ENCODE measurements at places on chromosomes 6 and 20.
A peak's percentile ranks its signal among the peaks of the same experiment; 100 is the strongest.

- H3K4me1 ChIP-seq = peaks cover 10% of the 10 kb centered on the region
- no peak overlapping the region for H3K27ac ChIP-seq
- no peaks in the 10 kb centered on the region for H3K27me3 ChIP-seq
- H3K36me3 ChIP-seq = peaks cover 34% of the 10 kb centered on the region
- DNase-seq = peak; percentile 54
Measured at GRCh38 chr20:47748823-47749222, 36.5 kb downstream of the SULF2 start.

GRCh38 chr6:128282961-128283360 lies 237.4 kb downstream of the PTPRK start:
- no peak for DNase-seq
- H3K4me1 ChIP-seq = peaks cover 3% of the 10 kb centered on the region
- no peaks in the 10 kb centered on the region for H3K36me3 ChIP-seq
- H3K27ac ChIP-seq = no peak overlapping the region
- no peak overlapping the region for H3K4me3 ChIP-seq

DNA sequence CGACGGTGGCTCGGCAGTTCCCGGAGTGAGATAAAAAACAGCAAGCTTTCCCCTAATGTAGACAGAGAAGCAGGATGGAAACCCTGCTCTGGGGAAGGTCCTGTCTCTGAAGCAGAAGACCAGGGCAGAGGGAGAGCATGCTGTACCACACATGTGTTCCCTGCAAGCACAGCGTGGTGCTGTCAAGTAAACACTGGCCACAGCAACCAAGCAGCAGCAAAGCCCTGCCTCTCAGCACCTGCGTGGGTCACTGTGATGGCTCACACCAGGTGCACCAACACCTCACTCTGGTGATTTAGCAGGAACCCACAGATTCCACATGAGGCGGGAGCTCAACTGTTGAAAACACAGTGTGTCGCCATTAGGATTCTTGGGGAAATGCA lies 65.2 kb upstream of the TXNDC5 start:
- DNase-seq = no peak
- H3K4me3 ChIP-seq = no peak overlapping the region
- no peak overlapping the region for H3K27ac ChIP-seq
- H3K4me1 ChIP-seq = no peaks in the 10 kb centered on the region
- no peaks in the 10 kb centered on the region for H3K27me3 ChIP-seq
- no peaks in the 10 kb centered on the region for H3K36me3 ChIP-seq

DNA sequence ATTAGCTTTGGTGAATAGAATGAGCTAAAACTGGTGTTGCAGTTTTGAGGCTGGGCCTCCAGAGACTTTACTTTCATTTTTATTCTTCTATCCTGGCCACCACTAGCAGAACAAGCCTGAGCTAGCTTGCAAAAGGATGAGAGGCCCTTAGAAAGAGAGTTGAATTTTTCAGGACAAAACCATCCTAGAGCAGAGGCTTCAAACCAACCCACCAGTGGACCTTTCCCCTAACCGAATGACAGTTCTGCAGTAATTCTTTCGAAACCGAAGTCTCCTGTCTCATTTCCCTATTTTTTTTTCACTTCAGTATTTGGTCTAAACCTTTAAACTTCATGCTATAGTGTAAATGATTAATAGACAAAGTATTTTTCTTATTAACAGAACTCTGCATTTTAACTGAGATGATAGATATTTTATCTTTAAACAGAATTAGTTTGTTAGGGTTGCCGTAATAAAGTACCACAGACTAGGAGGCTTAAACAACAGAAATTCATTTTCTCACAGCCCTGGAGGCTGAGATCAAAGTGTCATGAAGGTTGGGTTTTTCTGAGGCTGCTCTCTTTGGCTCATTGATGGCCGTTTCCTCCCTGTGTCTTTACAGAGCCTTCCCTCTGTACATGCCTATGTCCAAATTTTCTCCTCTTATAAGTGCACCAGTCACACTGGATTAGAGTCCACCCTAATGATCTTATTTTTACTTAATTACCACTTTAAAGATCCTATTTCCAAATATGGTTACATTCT lies 80.6 kb upstream of the PAK5 start:
- no peaks in the 10 kb centered on the region for H3K36me3 ChIP-seq
- no peak overlapping the region for H3K4me3 ChIP-seq
- no peaks in the 10 kb centered on the region for H3K4me1 ChIP-seq
- DNase-seq = no peak
- no peak overlapping the region for H3K27ac ChIP-seq
- H3K27me3 ChIP-seq = 0 out of 2 replicates have a peak, but pooled peaks cover 9% of the 10 kb centered on the region

GRCh38 chr6:168576388-168576787 lies 135.4 kb downstream of the SMOC2 start:
- no peaks in the 10 kb centered on the region for H3K36me3 ChIP-seq
- H3K4me3 ChIP-seq = no peak overlapping the region
- no peak for DNase-seq
- peaks cover 9% of the 10 kb centered on the region for H3K27me3 ChIP-seq

- H3K4me3 ChIP-seq = no peak overlapping the region
- H3K36me3 ChIP-seq = peaks cover 5% of the 10 kb centered on the region
- H3K27me3 ChIP-seq = no peaks in the 10 kb centered on the region
- H3K4me1 ChIP-seq = peaks cover 13% of the 10 kb centered on the region
- no peak overlapping the region for H3K27ac ChIP-seq
- no peak for DNase-seq
Measured at GRCh38 chr20:25315418-25316210, 67.7 kb downstream of the PYGB start.

DNA sequence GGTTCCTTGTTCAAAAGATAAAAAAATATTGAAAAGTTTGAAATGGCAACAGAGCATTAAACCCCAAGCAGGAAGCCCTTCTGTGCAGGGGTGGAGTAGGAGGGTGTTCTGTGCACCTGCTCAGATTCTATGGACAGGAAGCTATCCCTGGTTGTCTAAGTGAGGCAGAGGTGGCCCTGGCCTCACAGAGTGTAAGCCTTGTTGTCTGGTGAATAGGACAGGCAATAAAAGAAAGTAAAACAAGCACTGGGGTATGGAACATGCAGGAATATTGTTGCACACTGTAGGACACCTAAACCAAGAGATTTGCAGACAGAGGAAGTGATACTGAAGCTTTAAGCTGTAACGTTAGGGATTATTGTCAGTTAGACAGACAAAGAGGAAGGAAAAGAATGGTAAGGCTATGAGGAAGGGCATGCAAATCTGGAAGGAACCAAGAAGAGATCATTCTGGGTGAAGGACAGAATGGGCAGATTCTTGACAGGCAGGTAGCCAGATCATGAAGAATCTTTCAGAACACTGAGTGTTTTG lies 66.8 kb downstream of the TBC1D7 start:
- DNase-seq = no peak
- H3K27me3 ChIP-seq = no peaks in the 10 kb centered on the region
- no peaks in the 10 kb centered on the region for H3K36me3 ChIP-seq

DNA sequence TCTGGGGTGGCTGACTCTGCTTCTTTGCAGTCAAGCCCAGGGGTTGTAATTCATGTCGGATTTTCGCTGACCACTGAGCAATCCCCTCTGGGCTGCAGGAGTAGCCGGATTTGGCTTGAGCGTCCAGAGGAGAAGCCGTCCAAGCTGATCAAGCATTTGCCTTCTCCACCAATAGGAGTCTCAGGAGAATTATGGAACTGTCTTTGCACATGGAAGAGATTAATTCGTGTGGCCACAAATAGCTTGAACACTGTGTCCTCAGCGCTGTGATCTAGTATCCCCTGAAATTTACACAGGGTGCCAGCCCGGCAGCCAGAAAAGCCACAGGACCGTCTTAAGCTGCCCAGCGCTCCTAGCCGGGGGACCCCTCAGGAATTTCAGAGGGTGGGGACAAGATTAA lies 37.1 kb downstream of the EYA2 start:
- H3K4me3 ChIP-seq = no peak overlapping the region
- peaks cover 3% of the 10 kb centered on the region for H3K36me3 ChIP-seq
- H3K27me3 ChIP-seq = no peaks in the 10 kb centered on the region
- no peak for DNase-seq

DNA sequence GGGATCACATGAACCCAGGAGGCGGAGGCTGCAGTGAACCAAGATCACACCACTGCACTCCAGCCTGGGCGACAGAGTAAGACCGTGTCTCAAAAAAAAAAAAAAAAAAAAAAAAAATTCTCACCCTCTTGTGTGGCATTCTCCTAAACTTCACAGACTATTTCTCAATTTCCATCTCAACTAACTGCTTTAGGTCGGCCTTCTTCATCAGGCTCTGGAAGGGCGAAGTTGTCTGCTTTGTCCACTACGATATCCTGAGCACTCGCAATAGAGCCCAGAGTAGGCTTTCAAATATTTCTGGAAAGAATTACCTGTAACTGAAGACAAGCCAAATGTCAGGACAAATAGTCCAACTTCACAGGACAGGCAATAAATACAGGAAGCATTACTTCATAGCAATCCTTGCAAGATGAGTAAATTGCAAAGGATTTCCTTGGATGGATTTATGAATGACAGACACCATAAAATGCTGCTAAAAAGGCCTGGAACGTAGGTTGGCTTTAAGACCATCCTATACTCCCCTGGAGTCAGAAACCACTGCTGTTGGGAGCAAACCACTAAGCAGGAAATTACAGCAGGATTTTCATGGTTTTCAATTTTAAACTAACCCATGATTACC lies 116.3 kb upstream of the SLC2A12 start:
- H3K27me3 ChIP-seq = no peaks in the 10 kb centered on the region
- no peak for DNase-seq
- no peaks in the 10 kb centered on the region for H3K36me3 ChIP-seq
- H3K27ac ChIP-seq = no peak overlapping the region
- H3K4me1 ChIP-seq = no peaks in the 10 kb centered on the region

DNA sequence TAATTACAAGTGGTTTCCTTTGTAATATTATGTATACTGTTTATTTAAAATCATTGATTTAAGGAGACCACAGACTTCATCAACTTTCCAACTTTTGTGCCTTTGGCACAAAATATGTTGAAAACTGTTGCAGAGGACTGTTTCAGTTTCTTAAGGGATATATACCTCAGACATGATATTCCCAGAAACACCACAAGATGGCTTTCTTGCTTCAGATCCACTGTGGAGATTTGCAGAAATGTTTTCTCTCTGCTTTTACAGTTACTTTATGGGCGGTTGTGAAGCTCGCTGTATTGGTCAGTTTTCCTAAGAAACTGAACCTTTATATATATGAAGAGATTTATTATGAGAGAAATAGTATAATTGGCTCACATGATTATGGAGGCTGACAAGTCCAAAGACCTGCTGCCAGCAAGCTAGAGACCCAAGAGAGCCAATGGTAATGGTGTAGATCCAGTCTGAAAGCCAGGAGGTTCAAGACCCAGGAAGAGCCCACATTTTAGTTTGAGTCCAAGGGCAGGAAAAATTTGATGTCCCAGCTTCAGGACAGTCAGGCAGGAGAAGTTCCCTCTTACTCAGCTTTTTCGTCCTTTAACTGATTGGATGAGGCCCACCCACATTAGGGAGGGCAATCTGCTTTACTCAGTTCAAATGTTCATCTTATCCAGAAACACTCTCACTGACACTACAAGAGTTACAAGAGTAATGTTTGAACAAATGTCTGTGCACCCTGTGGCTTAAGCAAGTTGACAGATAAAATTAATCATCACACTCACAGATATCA lies 12.8 kb downstream of the ME1 start:
- H3K27me3 ChIP-seq = no peaks in the 10 kb centered on the region
- no peak overlapping the region for H3K4me3 ChIP-seq
- no peak for DNase-seq
- H3K27ac ChIP-seq = no peak overlapping the region
- H3K36me3 ChIP-seq = no peaks in the 10 kb centered on the region
- H3K4me1 ChIP-seq = no peaks in the 10 kb centered on the region

DNA sequence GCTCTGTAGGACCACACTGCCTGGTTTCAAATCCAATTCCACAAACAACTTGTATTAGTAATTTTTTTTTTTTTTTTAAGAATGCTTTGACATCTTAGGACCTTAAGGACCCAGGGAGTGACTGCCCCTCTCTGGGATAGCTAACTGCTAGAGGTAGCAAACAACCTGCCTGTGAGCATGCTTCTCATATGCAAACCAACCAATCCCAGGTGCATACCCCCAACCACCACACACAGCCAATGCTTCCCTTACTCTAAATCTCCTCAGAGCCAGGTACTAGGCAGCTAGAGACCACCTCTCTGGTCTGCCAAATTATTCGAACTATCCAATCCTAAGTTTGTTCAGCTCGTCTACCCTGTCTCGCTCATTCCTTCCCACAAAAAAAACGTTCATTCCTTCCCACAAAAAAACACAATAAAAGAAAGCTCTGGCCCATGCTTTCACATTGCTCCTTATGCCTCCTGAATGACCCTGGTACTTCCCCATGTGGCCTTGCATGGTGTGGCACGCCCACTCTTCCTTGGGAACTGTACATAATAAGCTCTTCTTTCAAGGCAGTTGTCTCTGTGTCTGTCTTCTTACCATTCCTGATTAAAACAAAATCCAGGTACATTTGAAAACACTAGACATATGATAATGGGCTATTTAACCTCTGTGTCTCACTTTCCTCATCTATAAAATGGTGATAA lies 6.4 kb downstream of the SERAC1 start:
- H3K4me3 ChIP-seq = no peak overlapping the region
- peaks cover 4% of the 10 kb centered on the region for H3K36me3 ChIP-seq
- H3K4me1 ChIP-seq = peaks cover 2% of the 10 kb centered on the region
- no peaks in the 10 kb centered on the region for H3K27me3 ChIP-seq

- H3K36me3 ChIP-seq = peaks cover 36% of the 10 kb centered on the region
- peak overlapping the region; percentile 91 for H3K27ac ChIP-seq
- peak overlapping the region; percentile 94 for H3K4me3 ChIP-seq
- peak; percentile 41 for DNase-seq
- peaks cover 4% of the 10 kb centered on the region for H3K4me1 ChIP-seq
Measured at GRCh38 chr6:21594416-21595281, 1.1 kb downstream of the SOX4 start.

DNA sequence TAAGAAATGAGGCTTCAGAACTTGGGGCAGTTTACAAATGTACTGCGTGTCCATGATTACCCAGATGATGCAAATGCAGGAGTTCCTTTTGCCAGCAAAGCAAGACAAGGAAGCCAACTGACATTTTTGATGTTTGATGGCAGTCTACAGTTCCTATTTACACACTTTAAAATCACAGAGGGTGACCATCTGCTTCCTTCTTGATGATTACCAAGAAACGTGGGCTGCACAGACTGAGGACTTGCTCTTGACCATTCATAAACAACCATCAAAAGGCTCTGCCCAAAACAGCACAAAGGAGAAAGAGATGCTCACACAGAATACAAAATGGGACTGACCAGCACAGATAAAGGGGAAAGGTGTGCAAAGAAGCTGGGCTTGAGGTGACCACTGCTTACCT lies 79.8 kb upstream of the TRAF3IP2 start:
- 0 out of 2 replicates have a peak, but pooled peaks cover 6% of the 10 kb centered on the region for H3K36me3 ChIP-seq
- no peak overlapping the region for H3K27ac ChIP-seq
- H3K4me3 ChIP-seq = no peak overlapping the region

- H3K27me3 ChIP-seq = no peaks in the 10 kb centered on the region
- peaks cover 5% of the 10 kb centered on the region for H3K36me3 ChIP-seq
- no peak overlapping the region for H3K27ac ChIP-seq
- no peak overlapping the region for H3K4me3 ChIP-seq
- no peak for DNase-seq
- no peaks in the 10 kb centered on the region for H3K4me1 ChIP-seq
Measured at GRCh38 chr6:83962582-83962981, 71.0 kb upstream of the MRAP2 start.

- DNase-seq = peak; percentile 34
- H3K27ac ChIP-seq = no peak overlapping the region
- no peaks in the 10 kb centered on the region for H3K4me1 ChIP-seq
- H3K36me3 ChIP-seq = peaks cover 5% of the 10 kb centered on the region
- H3K27me3 ChIP-seq = no peaks in the 10 kb centered on the region
Measured at GRCh38 chr20:3753098-3753497, 14.5 kb downstream of the ADISSP start.
